CD4-positive, alpha-beta T cell (primary cell): ENCODE measurements at places on chromosomes 2 and 18. TPM values are rescaled to one million over a fixed set of nuclear protein-coding genes. Genes with fewer than 3 reads are reported as not detected.

The MARCO gene
- 0.22 TPM for total RNA-seq

The RAB6C gene
- not detected for total RNA-seq

The SNORC gene
- 1.2 TPM for total RNA-seq

The GPR39 gene
- not detected for total RNA-seq

The ANKRD30B gene
- not detected for total RNA-seq
